Astrocyte of the cerebellum (primary cell): ENCODE measurements at places on chromosomes 5 and 9.

- peak; percentile 18 for DNase-seq
Measured at GRCh38 chr5:105952875-105953274, 1717.9 kb downstream of the EFNA5 start.

DNA sequence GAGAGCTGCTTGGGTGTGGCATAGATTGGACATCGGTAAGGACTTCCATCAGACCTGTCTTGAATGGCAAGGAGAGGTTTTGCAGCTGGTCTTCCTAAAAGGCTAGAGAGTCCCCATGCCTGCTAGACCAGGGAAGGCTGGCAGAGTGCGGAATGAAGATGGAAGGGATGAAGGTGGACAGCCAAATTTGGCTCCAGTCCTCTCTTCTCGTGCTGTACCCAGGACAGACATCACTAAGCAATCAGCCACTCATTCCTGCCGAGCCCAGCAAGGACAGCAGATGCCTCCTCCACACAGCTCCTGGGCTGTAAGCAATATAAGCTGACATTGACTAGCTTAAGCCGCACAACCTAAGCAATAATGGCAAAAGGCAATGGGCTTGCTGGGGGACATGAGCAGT is 112.0 kb downstream of the OLFM1 start:
- DNase-seq: no peak

DNA sequence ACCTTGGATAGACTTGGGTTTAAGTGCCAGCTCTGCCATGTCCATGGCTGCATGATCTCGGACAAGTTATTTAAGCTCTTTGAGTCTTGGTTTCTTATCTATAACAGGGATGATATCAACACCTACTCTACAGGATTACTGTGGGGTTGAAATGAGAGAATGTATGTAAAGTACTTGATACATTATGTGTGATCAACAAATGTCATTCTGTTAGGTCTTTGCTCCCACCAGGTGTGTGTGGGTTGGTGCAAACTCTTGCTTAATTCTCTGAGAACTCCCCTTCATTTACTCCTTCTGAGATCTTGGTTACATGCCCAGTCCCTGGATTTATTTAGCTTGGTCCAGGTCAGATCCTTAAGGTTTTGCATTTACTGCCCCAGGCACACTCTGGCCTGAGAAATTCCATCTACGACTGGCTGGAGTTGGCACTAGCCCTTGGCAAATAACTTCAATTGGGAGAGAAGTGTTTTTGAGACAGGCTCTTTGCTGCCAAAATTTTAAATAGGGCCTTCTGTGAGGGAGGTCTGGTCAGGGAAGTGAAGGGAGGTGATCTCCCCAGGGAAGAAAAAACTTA is 63.5 kb upstream of the KLF9 start:
- DNase-seq: no peak

GRCh38 chr5:164013077-164013670 is 507.8 kb downstream of the MAT2B start:
- peak; percentile 77 for DNase-seq

GRCh38 chr5:59069438-59070079 is 486.7 kb downstream of the RAB3C start:
- peak; percentile 85 for DNase-seq

GRCh38 chr9:133415170-133415569 is 2.6 kb downstream of the REXO4 start:
- no peak for DNase-seq

GRCh38 chr5:149707097-149707496 is 23.0 kb upstream of the PPARGC1B start:
- DNase-seq: no peak

DNA sequence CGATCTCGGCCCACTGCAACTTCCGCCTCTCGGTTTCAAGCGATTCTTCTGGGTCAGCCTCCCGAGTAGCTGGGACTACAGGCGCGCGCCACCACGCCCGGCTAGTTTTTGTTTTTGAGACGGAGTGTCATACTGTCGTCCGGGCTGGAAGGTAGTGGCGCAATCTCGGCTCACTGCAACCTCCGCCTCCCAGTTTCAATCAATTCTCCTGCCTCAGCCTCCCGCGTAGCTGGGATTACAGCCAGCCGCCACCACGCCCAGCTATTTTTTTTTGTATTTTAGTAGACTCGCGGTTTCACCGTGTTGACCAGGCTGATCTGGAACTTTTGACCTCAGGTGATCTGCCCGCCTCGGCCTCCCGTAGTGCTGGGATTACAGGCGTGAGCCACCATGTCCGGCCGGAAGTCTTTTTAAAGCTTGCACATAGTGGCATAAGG is 1.2 kb downstream of the SMC5 start:
- no peak for DNase-seq

- DNase-seq: no peak
Measured at GRCh38 chr5:169875091-169875728, 105.1 kb downstream of the INSYN2B start.

- no peak for DNase-seq
Measured at GRCh38 chr5:169993485-169993790, 13.1 kb upstream of the INSYN2B start.

DNA sequence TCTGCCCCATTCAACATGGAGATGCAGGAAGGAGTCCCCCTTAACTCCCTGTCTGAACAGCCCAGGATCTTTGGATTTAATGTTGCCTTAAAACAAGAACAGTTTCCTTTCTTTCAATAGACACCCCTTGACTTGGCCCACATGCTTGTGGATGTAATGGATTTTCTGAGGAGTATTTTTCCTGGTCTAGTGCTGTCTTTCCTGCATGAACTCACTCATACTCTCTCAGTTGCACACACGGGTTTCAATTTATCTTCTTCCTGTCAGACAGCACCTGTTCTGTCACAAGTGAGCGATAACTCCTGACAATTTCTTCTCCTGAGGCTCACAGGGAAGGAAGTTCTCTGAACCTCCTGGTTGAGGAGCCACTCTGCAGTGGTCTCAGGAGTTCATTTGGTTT is 85.1 kb downstream of the ACER2 start:
- no peak for DNase-seq

DNA sequence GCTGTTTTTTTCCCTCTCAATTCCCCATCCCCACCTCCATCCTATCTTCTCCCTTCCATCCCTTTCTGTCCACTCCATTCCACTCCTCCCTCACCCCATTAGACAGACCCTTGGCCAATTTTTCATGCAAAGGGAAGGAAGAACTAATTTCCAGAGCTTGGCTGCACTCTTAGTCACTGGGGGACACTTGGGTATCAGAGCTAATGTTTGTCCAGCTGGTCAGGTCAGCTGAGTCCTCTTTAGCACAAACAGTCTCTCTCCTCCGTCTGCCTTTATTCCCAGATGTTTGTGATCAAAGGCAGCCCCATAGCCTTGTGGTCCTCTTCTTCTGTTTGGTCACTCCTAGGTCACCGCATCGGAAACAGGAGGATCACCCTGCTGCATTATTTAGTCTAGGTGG is 148.5 kb downstream of the NMUR2 start:
- DNase-seq: no peak

DNA sequence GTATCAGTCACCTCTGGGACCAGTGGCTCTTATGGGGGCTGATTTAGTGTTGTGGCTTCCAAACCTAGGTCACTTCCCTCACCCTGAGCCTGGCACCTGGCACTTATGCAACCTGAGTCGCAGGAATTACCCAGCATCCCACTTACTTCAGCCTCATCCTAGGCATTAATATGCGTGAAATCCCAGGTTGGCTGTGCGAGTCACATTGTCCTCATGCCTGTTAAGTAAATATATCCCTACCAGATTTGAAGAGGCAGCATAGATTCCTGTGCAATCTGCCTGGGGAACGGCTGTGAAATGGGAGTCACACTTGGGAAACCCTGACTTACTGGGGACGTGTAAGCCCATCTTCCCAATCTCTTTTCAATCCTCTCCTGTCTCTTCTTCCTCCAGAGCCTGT is 42.7 kb upstream of the AKNA start:
- DNase-seq: no peak

DNA sequence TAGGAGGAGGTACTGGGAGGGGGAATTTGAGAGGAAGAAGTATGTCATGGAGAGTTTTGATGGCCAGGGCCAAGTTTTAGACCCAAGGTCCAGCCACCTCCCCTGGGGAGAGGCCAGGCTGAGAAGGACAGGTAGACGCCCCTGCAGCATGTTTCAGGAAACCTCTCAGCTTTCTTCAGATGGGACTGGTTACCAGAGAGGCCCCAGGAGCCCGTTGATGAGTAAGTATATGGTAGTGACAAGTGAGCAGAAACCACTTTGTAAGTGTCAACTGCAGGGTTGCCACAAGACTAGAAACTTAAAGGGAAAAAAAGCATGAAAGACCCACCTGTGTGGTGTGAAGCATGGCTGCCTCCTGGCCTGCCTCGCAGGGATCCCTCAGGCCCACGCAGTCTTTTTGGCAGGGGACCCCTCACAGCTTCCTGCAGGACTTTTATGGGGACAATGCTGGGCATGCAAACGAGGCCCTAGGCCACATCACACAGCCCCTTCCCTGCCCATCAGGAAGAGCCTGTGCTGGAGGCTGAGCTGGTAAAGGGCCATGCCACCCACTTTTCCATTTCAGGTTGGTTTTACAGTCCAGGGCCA is 255.9 kb downstream of the FSTL4 start:
- no peak for DNase-seq

DNA sequence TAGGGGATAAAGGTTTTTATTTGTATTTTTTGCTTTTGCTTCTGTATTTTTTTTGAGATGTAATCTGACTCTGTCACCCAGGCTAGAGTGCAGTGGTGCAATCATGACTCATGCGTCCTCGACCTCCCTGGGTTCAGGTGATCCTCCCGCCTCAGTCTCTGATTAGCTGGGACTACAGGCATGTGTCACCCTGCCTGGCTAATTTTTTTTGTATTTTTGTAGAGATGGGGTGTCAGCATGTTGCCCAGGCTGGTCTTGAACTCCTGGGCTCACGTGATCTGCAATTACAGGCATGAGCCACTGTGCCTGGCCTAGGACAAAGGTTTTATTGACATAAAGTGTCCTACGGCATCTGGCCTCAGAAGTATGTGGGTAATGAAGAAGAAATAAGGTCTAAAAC is 297.1 kb upstream of the C9orf72 start:
- DNase-seq: no peak

- DNase-seq: no peak
Measured at GRCh38 chr9:92501671-92502393, 19.5 kb upstream of the ASPN start.

DNA sequence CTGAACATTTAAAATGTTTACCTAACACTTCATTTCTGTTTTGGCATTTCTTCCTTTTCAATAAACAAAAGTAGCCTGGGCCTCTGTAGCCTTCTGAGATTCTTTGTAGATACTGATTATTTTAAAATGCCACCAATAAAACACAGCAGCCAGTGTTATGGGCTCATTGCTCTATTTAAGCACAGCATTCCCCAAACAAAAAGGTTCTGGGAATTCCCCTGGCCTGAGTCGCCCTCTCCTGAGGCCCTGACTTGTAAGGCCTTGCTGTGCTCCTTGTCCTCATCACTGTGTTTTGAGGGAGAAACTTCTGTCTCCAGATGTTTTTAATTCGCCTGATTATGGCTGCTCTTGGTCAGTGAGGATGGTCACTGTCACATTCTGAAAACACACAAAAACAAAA is 33.0 kb upstream of the CTXN3 start:
- no peak for DNase-seq

DNA sequence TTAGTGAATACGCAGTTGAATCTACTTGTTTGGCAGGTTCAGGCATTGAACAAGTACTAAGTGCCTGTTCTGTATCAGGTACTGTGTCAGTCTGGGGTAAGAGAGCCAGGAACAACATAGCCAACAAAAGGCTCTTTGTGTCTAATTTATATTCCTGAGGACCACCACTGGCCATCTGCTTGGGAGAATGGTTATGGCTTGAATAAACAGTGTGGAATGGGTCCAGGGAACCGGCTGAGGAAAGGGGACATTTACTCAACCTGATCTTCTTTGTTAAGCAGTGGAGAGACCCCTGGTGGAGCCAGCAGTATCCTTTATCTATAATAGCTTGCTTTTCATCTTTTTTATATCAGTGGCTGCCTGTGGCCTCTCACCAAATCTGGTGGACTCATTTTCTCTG is 38.6 kb downstream of the EXOSC2 start:
- peak; percentile 24 for DNase-seq
